HFFc6 (cell line): ENCODE measurements at places on chromosomes 3 and 15.
A peak's percentile ranks its signal among the peaks of the same experiment; 100 is the strongest.

GRCh38 chr15:96484830-96485229 is 154.3 kb downstream of the NR2F2 start:
- H3K36me3 ChIP-seq = no peaks in the 10 kb centered on the region
- peaks cover 6% of the 10 kb centered on the region for H3K27me3 ChIP-seq
- no peak overlapping the region for H3K27ac ChIP-seq
- H3K4me3 ChIP-seq = no peak overlapping the region

DNA sequence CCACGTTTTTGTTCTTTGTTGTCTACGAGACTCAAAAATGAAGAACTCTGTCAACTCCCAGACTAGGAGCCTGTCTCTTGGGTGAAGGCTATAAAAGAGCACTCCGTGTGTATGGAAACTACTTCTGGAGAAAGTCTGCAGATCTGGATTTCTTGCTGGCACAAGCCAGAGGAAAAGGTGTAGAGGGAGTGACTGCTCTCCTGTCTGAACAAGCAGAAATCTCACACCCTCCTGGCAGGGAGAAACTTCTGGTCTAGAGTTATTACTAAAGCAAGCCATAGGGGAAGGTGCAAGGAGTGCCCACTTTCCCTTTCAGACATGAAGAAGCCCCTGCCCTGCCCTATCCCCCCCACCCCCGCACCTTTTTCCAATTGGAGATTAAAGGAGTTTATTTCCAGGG is 9.5 kb downstream of the PLAAT1 start:
- no peaks in the 10 kb centered on the region; the same call in 1 of the 2 replicates for H3K27me3 ChIP-seq
- H3K4me1 ChIP-seq = no peaks in the 10 kb centered on the region
- DNase-seq = no peak
- no peaks in the 10 kb centered on the region; the same call in 1 of the 2 replicates for H3K36me3 ChIP-seq
- no peak overlapping the region for H3K27ac ChIP-seq

DNA sequence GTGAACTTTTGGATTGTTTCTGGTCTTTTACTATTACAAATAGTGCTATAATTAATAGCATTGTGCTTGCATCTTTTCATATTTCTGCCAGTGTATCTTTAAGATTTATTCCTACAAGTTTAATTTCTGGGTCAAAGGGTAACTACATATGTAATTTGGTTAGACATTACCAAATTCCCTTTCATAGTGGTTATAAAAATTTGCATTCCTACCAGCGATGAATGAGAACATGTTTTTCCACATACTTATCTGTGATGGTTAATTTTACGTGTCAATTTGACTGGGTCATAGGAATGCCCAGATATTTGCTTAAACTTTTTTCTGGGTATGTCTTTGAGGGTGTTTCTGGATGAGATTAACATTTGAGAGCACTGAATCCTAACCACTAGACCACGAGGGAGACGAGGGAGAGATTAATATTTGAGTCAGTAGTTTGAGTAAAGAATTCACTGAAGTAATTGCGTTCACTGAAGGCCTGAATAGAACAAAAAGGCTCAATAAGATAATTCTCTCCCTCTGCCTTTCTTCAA is 132.3 kb upstream of the NEO1 start:
- no peak overlapping the region for H3K27ac ChIP-seq
- H3K4me1 ChIP-seq = no peaks in the 10 kb centered on the region
- DNase-seq = no peak
- H3K27me3 ChIP-seq = no peaks in the 10 kb centered on the region

- peaks cover 14% of the 10 kb centered on the region; the same call in 1 of the 2 replicates for H3K4me1 ChIP-seq
- H3K27ac ChIP-seq = no peak overlapping the region
- DNase-seq = peak; percentile 71
- H3K4me3 ChIP-seq = no peak overlapping the region
Measured at GRCh38 chr3:67113802-67114407, 115.8 kb downstream of the KBTBD8 start.
